OCI-M1 (cell line): ENCODE measurements at places on chromosomes 6 and 20.

- DNase-seq, result no peak
Measured at GRCh38 chr20:44796758-44797457, 13.4 kb downstream of the RIMS4 start.

DNA sequence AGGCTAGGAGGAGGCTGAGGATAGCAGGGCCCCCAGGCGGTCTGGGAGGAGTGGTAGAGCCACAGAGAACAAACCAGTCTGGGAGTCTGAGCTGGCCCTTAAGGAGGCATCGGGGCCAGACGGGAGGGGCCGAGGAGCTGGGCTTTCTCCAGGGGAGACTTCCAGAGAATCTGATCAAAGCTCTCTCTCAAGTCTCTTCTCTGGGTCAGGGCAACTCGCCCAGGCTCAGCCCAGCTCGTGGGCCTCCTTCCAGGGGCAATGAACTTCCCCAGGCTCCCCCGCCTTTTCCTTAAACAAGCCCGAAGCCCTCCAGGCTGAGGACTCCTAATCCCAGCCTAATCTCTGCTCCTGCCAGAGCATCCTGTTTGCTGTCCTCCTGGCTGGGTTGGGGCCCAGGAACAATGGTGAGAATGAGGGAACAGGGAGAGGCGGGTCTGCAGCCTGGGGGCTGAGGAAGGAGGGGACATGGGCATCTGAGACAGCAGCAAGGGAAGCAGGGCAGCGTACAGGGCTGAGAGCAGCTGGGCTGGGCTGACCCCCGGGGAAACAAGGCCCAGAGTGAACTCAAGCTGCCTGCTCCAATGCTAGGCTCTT is 173.6 kb downstream of the ANKRD60 start:
- no peak for DNase-seq

DNA sequence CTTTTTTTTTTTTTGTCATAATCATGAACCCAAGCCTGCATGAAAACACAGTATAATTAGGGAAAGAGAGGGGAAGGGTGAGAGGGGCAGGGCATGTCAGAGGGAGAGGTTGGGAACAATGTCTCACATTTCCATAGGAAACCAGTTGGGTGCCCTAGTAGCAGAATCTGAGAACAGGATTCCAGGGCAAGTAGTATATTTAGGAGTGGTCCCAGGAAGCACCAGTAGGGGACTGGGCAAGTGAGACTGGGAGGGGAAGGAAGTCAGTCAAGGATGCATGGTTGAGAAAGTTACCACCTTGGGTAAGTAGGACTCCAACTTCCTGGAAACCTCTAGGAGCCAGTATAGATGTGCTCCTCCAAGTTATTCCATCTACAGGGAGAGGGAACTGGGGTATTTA is 88.6 kb upstream of the MAFB start:
- DNase-seq, result no peak

DNA sequence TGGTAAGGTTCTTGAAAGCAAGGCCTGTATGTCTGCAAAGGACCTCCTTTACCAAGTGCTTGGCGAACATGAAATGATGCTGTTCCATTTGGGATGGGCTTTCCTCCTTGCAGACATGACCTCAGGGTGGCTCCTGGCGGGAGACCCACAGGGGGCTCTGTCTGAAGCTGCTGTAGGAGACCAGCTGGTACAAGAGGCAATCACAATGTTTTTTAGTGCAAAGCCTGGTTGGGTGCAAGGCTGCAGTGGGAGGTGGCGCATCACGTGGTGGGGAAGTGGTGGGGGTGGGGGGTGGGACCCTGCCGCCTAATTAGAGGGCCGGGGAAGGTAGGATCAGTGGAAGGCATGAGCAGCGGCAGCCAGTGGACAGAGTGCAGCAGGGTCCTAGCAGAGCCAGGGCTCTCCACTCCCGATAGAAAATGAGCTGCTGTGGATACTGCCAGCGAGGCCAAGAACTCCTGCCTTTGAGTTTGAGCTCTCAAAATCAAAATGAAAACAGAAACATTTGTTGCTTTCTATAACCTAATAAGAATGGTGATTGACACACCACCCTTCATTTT is 9.1 kb upstream of the ARMC2 start:
- no peak for DNase-seq

- DNase-seq, result peak; percentile 87
Measured at GRCh38 chr20:53621482-53622246, 28.0 kb upstream of the ZNF217 start.

- no peak for DNase-seq
Measured at GRCh38 chr6:101585501-101585900, 192.0 kb downstream of the GRIK2 start.

- no peak for DNase-seq
Measured at GRCh38 chr6:3036861-3037637, 31.2 kb upstream of the RIPK1 start.

DNA sequence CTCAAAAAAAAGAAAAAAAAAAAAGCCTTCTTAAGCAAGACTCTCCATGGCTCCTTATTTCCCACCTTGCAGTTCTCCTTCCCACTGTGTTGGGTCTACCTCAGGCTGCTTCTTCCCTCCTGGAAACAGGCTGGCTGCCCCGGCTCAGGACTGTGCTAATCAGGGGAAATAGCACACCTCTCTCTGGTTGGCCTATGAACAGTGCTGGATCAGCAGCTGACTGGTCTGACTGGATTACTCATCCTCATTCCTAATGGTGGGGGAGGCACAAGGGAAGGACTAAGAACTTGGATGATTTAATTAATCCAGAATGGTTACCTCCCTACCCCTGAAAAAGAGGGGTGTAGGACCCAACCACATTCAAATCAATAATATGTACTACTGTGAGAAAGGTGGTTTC is 3.9 kb upstream of the SRSF3 start:
- DNase-seq, result no peak

GRCh38 chr6:23371132-23371915 is 754.7 kb upstream of the NRSN1 start:
- peak; percentile 21 for DNase-seq

GRCh38 chr20:57698116-57698866 is 11.5 kb downstream of the PMEPA1 start:
- no peak for DNase-seq

DNA sequence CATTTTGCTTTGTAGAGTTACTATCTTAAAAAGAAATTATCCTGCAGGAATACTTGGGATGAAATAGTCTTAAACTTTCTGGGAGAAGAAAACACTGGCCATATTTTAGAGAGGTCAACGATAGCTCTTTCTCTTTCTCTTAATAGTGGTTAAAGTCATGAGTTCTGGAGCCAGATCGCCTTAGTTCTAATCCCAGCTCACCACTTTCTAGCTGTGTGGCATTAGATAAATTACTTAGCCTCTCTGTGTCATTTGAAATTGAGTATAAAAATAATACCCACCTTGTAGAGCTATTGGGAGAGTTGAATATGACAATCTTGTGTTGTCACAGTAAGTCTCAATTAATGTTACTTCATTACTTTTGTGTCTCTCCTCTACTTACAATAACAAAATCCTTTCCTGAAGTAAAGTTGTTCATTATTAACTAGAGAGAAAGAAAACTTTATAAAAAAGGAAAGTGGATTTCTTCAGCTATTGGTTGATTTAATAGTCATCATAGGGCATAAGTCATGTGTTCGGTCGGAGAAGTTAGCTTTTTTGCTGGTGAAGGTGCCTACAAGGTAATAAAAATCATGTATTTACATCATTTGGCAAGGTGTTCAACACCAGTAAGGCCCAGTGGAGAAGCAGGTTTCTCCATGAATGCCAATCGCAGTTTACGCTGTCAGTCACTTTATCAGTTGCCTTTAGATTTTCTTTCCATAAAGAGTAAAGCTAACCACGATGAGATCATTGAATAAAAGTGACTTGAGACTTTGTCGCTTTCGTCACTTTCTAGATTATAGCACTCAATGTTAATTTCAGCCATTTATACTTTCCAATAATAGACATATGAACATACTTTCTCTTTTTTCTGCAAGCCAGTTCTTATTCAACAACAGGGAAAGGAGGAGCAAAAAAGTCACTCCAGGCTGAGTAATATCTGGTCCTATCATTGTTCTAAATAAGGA is 2.0 kb downstream of the NEDD9 start:
- DNase-seq, result no peak

DNA sequence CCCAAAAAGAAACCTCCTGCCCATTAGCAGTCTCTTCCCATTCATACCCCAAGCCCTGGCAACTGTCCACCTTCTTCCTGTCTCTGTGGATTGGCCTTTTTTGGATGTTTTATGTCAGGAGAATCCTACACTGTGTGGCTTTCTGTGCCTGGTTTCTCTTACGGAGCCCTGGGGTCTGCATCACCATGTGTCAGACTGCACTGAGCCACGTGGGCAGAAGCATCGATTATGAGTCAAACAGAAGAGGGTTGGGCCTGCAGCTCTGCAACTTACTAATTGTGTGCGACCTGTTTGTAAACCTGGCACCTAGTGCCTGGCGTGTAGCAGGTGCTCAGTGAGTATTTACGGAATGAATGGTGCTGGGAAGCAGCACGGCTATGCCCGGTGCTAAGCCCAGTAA is 62.6 kb downstream of the IGF2R start:
- no peak for DNase-seq

GRCh38 chr20:44319839-44320422 is 8.9 kb upstream of the FITM2 start:
- DNase-seq, result no peak

DNA sequence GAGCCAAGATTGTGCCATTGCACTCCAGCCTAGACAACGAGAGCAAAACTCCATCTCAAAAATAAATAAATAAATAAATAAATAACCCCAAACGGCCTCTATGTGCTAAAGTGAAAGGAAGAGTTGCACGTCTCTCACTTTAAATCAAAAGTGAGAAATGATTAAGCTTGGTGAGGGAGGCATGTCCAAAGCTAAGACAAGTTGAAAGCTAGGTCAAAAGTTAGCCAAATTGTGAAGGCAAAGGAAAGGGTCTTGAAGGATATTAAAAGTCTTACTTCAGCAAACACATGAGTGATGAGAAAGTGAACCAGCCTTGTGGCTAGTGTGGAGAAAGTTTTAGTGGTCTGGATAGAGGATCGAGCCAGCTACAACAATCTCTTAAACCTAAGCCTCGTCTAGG is 14.3 kb downstream of the ZBP1 start:
- DNase-seq, result no peak

GRCh38 chr6:69791065-69791471 is 5.7 kb downstream of the LMBRD1 start:
- no peak for DNase-seq

GRCh38 chr20:41006936-41007474 is 21.6 kb upstream of the TOP1 start:
- no peak for DNase-seq

GRCh38 chr6:165883851-165884640 is 221.0 kb upstream of the PDE10A start:
- no peak for DNase-seq

DNA sequence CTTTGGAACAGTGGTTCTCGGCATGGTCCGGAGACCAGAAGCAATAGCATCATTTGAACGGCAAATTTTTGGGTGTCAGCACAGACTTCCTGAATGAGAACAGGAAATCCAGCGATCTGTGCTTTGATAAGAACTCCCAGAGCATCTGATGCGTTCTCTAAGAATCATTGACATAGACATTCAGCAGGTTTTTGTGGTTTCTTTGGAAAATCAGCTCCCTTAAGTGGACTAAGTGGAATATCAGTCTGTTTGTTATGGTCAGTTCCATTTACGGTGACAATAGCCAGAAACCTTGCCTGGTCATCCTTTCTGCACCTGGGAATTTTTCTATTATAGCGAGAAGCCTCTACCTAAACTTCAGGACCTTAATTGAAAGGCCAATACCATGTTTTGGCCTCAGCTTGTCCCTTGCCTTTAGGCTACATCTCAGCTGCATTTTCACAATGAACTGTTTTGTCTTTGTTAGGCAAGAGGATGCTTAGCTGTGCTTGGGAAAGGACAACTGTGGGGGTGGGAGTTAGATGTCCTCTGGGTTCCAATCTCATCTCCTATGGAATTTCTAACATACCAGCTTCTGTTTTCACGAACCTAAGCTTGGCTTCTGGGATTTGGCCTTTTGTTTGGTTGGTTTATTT is 299.7 kb downstream of the CDKAL1 start:
- DNase-seq, result no peak

DNA sequence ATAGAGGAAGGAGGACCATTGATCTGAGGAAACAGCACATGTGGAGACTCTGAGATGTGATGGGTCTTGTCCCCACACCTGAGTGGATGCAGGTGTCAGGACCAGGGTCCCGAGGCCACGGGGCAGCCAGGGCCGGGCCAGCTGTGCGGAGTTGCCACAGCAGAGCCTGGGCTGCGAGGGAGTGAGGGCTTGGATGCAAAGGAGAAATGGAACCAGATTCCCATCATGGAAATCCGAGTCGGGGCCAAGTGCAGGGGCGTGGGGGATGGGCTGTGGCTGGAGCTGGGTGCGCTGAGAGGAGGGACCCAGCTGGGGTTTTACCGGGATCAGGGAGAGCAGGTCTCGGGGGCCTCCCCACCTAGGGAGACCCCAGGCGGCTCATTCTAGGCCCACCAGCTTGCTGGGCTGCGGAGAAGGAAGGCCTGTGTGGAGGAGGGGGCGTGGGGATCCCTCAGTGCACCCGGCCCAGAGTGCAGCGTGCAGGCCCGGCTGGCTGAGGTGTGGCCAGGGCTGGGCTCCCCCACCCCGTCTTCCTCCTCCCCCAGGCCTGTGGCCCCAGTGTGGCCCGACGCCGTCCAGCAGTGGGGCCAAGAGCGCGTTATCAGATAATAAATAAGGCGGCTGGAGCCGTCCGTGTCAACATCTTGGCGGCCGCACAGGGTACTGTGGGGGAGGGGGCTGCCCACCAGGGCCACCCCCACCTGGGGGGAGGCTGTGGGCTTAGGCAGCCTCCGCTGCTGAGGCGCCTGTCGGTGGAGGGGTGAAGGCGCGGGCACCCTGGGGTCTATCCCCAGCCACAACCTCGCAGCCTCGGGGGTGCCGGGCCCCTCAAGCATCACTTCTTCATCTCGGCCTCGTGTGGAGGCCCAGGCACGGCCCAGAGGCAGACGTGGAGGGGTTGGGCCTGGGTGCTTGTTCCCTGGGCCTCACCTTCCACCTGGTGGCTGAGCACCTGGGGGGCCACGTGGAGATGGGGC is 17.2 kb downstream of the GATA5 start:
- DNase-seq, result peak; percentile 32

DNA sequence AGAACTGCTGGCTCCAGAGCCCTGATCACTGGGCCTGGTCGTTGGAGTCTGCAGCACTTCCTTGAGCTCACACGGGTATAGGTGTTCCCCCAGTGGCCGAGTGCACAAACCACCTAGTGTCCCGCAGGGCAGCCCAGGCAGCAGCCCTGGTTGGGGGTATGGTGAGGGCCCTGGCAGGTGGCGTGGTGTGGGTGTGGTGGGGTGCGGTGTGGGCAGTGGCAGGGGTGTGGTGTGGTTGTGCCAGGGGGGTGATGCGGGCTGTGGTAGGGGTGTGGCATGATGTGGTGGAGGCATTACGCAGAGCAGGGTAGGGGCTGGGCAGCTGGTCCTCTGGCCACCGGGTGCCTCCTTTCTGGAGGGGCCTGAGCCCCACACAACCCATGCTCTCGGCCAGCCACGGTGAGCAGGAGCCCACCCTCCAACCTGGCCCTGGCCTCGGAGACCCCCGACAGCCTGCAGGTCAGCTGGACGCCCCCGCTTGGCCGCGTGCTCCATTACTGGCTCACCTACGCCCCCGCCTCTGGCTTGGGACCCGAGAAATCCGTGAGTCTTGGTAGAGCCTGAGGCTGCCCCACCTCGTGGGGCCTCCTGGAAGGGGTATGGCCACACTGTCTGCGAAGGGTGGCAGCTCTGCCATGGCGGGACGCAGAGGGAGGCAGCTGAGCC is 20.5 kb downstream of the COL20A1 start:
- no peak for DNase-seq

GRCh38 chr6:123632641-123633040 is 4.1 kb downstream of the TRDN start:
- DNase-seq, result no peak

GRCh38 chr6:20875369-20875963 is 341.2 kb downstream of the CDKAL1 start:
- peak; percentile 44 for DNase-seq
